Activated effector memory CD4-positive, alpha-beta T cell treated with anti-CD3 and anti-CD28 coated beads, Interleukin-2, amount 50 U/mL, for 16 hours (primary cell): ENCODE measurements at places on chromosomes 4 and X.
A peak's percentile ranks its signal among the peaks of the same experiment; 100 is the strongest.

- DNase-seq, result no peak
Observed at GRCh38 chrX:130669233-130669632, 233.8 kb downstream of the ENOX2 start.

GRCh38 chr4:149790172-149790907, 25.3 kb downstream of the IQCM start:
- DNase-seq, result no peak

- peak; percentile 78 for DNase-seq
Observed at GRCh38 chr4:40672528-40673522, 43.2 kb upstream of the RBM47 start.

DNA sequence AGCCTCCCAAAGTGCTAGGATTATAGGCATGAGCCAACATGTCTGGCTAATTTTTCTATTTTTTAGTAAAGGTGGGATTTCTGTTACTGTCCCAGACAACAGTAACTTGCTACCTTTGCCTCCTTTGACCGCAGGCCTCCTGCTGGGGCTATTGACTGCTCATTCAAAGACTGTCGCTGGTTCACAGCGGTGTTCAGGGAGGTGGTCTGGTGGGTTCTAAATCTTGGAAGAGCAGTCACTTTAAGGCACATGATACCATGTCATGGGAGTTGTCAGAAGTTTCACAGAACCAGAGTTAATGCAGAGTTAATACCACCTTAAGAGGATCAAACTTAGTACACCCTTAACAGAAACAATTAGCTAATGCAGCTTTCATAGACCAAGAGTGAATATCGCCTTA, 3.8 kb downstream of the ASMT start:
- DNase-seq, result no peak

GRCh38 chrX:117335209-117335608, 781.4 kb downstream of the KLHL13 start:
- DNase-seq, result no peak

DNA sequence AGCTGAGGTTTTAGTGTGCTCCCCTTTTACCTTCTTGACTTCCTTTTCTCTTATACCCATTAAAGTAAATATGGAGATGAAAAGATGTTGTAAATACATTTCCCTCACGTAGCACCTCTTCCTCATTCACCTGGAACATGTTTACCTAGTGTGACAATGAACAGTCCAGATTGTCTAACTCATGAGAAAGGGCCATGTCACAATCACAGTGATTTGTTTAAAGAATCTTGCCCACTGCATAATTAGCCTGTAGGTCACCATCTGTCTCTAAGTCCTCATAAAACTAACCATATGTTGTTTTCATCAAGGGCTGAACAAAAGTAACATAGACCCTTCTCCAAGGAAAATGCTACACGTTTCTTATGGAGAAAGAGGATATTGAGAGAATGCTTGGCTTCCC, 85.7 kb downstream of the TSPAN5 start:
- no peak for DNase-seq

DNA sequence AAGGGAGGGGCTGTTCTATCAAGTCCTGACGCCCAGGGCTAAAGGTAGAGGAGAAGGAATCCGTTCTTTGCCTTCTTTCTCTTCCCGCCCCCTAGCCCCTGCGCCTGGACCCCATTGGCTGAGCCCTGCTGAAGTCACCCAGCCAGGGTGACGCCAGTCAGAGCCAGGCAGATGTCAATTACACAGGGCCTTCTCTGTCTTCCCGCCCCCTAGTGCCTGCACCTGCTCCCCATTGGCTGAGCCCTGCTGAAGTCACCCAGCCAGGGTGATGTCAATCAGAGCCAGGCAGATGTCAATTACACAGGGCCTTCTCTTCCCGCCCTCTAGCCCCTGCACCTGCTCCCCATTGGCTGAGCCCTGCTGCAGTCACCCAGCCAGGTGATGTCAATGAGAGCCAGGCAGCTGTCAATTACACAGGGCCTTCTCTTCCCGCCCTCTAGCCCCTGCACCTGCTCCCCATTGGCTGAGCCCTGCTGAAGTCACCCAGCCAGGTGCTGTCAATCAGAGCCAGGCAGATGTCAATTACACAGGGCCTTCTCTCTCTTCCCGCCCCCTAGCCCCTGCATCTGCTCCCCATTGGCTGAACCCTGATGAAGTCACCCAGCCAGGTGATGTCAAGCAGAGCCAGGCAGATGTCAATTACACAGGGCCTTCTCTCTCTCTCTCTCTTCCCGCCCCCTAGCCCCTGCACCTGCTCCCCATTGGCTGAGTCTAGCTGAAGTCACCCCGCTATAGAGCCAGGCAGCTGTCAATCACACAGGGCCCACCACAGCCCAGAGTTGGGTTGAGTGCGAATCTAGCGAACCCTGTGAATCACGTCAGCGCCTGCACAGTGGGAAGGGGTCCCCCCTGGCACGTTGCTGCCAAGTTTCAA, 46.4 kb downstream of the ASMT start:
- peak; percentile 96 for DNase-seq

DNA sequence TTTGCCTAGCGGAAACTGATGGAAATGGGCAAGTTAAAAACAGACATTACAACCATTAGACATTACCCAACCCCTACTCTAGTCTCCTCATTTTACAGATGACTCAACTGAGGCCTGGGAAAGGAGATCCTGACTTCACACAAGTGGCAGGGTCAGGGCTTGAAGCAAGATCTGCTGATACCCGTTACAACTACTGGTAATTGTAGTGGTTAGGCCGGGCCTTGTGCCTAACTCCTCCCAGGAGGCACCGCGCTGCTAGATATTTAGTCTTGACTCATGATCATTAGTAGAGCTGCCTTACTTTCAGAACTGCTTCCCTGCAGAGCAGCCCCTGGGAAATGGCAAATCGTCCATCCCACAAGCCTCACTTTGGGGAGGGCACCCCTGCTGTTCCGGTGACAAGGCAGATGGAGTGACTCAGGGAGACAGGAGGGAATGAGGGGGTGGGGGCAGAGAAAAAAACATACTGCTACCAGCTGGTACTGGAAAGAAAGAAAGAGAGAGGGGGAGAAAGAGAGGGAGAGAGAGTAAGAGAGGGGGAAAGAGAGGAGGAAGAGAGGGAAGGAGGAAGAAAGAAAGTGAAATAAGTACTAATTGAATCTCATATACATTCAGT, 12.2 kb downstream of the ARHGEF6 start:
- peak; percentile 79 for DNase-seq

DNA sequence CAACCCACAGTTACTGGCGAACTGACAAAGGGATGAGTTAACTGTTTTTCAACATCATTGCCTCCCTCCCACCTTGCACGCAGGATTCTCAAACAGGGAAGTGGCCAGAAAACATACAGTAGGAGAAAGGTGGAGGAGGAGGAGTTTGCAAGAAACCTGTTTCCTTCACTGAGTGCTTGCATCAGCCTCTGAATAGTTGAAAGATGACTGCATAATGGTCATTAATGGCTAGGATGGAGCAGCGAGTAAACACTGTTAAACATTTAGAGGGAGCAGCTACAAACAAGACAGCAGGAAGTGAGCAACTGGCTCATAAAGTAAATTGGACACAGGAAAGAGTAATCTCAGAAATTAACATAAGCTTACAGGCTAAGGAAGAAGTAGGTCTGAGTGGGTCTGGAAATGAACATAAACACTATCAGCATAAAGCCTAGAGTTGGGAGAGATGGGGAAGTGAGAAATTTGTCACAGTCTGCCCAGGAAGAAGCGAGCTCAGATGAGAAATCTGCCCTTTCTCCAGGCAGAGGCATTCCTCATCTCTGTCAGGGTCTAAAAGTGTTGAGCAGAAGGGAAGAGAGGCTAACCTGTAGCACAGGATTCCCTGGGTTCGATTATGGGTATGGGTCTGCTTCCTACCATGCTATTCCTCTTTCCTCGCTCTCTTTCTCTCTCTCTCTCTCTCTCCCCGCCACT, 38.6 kb downstream of the TRPC5OS start:
- DNase-seq, result no peak

DNA sequence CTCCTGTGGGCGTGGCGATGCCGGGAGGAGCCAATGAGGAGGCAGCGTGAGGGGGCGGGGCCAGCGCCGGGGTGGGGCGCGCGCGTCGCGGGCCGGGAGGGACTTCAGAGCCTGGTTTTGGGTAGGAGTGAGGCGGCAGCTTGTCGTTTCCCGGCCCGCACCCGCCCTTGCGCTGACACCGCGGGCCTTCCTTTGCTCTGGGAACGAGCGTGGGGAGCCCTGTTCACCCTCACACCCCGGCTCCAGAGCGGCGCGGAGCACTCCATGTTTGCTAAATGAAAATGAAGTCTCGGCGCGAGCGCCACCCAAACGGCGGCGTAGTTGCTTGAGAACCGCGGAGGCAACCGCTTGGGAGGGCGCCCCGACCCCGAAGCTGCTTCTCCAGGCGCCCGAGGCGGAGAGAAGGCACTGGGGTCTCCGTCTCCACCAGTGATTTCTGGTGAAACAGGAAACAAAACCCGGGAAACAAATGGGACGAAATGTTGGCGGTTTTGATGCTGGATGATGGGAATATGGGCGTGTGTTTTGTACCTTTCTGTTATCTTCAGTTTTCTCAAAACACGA, 497 bp upstream of the GRPEL1 start:
- DNase-seq, result no peak

DNA sequence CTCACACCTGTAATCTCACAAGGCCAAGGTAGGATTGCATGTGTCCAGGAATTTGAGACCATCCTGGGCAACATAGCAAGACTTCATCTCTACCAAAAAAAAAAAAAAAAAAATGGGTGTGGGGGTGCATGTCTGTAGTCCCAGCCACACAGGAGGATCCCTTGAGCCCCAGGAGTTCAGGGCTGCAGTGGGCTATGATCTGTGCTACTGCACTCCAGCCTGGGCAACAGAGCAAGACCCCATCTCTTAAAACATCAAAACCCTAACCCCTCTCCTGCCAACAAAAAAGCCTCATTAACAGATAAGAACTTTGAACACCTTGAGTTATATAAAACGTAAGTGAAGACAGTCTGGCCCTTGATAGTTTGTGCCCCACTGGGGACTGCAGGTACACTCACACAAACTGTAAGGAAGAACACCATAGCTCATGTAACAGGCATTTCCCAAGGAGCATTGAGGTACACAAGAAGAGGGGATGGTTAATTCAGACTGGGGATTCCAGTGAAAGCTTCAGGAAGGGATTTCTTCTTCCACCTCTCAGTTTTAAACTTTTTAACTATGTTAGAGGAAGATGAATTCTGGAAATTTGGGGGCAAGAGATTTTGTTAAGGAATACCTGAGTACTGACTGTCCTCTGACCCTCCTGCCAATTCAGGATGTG, 34.7 kb downstream of the RBPJ start:
- DNase-seq, result no peak

DNA sequence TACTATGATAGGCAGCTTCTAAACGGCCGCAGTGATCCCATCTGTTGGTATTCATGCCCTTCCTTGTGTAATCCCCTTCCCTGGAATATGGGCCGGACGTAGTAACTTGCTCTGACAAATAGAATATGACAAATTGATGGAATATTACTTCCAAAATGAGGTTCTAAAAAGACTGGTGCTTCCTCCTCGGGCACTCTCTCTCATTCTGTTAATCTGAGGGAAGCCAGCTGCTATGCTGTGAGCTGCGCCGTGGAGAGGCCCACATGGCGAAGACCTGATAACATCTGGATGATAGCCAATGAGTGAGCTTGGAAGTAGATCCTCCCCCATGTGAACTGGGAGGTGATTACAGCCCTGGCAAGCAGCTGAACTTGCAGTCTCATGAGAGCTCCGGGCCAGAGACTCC, 27.2 kb upstream of the SLC25A4 start:
- no peak for DNase-seq

GRCh38 chr4:175277816-175278215, 359.7 kb downstream of the ADAM29 start:
- DNase-seq, result no peak

GRCh38 chr4:86184216-86184900, 175.5 kb downstream of the MAPK10 start:
- no peak for DNase-seq

GRCh38 chr4:140523370-140523856, 555 bp upstream of the ELMOD2 start:
- DNase-seq, result no peak

GRCh38 chrX:109184506-109185139, 297.3 kb downstream of the GUCY2F start:
- no peak for DNase-seq

DNA sequence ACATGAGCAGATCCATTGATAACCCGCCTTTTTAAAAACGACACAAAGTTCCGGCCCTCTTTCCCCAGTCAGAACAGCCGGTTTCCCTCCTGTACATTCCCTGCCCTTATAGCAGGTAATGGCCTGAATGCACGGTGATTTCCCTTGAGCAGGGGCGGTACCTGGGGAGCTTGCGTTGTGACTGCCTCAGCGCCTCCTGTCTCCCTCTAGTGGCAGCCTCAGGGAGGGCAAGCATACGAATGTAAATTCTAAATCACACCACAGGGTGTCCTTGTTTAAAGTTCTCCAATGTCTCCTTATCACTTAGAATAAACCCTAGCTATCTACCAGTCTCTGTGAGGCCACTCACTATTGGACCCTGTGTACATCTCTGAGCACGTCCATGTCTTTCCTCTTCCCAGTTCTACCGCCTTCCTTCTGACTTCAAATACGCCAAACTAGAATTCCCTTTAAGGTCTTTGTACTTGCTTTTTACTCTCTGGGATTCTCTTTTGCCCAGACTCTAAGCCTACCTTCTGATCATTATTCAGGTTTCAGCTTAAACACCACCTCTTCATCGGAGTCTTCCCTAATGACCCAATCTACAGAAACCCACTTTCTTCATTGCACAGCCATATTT, 18.4 kb upstream of the LDB2 start:
- peak; percentile 86 for DNase-seq

- DNase-seq, result no peak
Observed at GRCh38 chr4:54937501-54937900, 187.9 kb downstream of the KDR start.

DNA sequence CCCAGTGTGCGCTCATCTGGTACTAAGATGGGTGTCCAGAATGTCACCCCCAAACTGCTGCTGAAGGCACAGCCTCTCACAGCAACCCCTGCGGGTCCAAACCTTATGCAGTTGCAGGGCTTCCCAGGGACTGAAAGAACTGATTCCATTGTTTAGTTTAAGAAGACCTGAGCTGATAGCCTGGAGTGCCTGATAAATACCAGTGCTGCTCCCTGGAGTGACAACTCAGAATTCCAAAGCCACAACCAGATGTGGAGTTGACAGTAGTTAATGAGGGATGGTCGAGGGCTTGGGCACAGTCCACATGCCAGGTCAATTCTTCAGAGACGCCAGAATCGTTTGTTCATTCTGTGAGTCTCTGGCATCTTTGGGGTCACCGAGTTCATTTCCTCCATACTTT, 71.2 kb downstream of the LNX1 start:
- DNase-seq, result no peak

DNA sequence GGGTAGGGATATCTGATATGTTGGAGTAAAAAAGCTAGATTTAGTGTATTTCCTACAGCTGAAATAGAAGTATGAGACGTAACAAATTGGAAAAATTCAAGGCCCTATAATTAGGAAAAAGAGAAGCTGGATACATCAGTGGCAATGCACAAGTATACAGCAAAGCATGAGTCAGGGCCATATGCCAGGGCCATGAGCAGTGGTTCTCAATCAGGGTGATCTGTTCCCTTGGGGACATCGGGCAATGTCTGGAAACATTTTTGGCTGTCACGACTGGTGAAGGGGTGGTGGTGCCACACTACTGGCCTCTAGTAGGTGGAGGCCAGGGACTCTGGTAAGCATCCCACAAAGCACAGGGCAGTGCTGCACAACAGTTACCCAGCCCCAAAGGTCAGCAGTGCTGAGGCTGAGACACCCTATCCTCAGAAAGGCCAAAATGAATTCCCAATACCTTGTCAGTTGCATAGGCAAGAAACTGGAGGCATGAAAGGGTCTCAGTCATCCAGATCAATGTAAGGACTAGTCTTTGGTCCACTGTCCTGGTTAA, 36.8 kb upstream of the NAP1L5 start:
- no peak for DNase-seq
